ENCODE measurements at places on chromosomes 1 and 21.
A peak's percentile ranks its signal among the peaks of the same experiment; 100 is the strongest.

GRCh38 chr1:223745731-223746130, 33.4 kb downstream of the CAPN2 start:
- no peak for DNase-seq

DNA sequence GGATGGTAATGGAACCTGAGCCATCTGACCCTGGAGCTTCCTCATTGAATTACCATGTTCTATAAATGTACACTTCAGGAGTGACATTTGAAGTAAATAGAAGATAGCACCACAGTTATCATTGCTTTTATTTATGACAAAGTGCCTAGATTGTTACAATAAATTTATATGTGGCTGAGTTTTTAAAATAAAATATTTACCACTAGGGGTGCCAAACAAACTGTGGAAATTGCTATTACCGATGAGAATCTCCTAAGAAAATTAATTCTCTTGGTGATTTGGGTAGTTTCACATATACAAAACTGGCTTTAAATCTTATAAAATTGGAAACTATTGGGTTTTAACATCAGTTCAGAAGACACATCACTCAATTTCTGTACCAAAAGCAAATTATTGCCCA, 1.4 kb upstream of the TNR start:
- no peak for DNase-seq

- DNase-seq, result no peak
Measured at GRCh38 chr1:187270256-187270655, 441.5 kb downstream of the PLA2G4A start.

GRCh38 chr1:228555074-228555994, 68.2 kb downstream of the RNF187 start:
- no peak for DNase-seq

- DNase-seq, result no peak
Measured at GRCh38 chr1:13917607-13918006, 217.6 kb downstream of the PRDM2 start.

GRCh38 chr1:162297208-162297607, 79.4 kb downstream of the SPATA46 start:
- DNase-seq, result peak; percentile 78

DNA sequence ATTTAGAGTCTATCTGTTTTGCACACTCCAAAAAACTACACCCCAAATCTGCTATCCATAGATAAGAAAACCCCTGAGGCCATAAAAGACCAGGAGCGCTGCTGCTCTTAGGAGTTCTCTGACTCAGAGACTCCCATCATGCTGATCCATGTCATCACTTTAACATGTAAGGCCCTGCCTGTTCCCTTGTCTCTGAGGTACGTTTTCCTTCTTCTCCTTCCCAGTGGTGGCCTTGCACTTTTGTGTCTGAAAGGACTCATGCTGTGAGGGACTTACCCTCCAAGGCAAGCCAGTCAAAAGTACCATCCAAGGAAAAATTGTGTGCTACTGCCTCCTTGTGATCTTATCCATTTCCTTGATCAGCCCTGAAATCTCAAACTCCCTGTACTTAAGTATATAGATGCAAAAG, 427.4 kb upstream of the NCAM2 start:
- no peak for DNase-seq
